ENCODE measurements at places on chromosomes 4 and X.

- no peak for DNase-seq
Measured at GRCh38 chr4:67051000-67051789, 494.1 kb downstream of the CENPC start.

DNA sequence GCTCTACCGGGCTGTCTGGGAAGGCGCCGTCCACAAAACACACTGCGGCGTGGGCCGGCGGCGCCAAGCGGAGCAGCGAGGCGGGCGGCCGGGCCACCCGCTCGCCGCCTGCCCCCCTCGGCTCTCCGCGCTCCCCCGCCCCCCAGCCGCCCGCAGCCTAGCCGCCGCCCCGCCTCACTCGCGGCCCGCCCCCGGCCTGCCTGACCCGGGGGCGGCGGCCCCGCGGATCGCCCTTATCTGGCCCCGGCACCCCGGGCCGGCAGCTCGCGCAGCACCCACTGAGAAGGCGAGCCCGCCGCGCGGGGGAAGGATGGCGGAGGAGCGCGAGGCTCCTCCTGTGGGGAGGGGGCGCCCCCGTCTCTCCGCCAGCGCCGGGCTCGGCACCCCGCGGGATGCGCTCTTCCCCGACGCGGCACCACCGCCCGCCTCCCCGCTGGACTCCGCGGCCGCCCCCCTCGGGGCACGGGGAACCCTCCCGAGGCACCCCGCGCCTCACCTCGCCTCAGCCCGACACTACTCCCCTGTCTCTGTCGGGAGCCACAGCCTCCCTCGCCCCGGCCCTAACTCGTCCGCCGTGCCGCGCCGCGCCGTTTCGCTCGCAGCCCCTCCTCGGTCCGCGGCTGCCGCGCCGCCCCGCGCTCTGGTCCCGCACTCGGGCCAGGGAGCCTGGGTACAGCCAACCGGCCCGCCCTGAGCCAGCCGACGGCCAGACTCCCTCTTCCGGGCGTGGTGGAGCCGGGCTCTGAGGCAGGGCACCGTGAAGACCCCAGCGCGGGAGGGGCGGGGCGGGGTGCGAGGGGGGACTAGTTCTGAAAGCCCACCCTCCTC lies 566 bp downstream of the ATP11C start:
- DNase-seq, result peak; percentile 54

DNA sequence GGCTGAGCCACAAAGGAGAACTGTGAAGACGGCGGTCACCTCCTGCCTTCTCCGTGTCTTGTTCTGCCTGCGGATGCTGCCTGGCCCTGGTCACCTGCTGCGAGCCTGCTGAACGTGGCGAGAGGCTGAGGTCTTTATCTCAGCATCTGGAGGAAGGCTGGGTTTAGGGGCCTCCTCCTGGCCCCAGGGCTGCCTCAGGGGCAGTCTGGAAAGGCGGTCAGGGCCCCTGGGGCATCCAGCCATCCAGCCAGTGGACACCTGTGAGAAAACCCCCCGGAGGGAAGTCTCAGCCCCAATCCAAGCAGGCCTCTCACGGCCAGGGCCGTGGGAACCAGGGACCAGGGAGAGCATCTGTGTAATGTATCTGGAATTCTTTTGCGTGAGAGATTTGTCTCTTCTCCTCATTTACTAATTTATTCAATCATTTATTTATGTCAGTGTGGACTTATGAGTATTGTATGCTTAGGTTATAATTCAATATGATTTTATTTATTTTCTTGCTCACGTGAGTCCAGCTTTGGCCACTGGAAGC lies 11.3 kb downstream of the PDE6B start:
- DNase-seq, result no peak

DNA sequence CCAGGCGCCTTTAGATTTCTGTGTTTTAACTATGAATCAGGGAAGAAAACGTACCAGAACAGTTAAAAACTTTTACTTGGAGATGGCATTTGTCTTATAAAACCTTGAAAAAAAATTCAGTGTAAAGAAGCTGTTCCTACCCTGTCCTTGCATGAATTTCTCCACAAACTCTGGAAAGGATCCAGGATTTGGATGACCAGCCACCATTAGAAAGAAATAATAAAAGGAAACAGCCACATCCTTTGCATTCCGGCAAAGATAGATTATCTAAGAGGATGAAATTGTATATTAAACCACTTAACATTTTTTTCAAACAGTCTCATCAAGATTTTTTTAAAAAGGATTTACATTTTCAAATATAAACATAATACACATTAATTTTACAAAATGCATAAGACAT lies 10.6 kb downstream of the SULT1E1 start:
- DNase-seq, result no peak

DNA sequence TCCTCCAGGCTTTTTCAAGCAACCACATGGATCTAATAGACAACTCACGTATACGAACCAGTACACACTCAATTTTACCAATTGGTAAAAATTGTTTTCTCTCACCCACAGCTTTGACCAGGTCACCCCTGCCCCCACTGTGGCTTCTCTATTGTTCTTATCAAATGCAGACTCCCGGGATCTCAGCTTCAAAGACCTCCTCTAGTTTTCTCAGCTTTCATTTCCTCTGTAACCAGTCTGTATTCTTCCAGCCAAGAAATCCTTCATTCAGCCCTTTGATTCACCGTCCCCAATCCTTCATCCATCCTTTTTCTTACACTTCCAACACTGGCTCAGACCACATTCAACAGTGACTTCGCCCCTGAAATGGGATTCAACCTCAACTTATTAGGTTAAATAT lies 120.7 kb downstream of the CORIN start:
- DNase-seq, result no peak

DNA sequence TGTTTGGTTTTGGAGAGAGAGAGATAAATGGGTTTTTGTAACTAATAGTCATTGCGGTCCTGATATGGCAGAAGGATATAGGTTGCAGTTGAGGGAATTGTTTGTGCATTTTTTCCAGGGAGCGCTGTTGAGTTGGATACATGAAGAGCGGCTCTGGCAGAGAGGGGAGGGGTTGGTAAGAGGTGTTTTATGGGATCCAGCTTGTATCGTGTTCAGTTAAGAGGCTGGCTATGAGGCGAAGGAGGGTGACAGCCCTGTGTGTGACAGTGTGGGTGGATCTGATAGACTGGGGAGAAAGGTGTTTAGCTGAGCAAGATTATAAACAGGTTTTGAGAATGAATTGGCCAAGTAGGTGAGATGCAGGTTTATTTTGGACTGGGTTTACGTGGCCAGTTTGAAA lies 1.5 kb downstream of the SPANXN4 start:
- no peak for DNase-seq

DNA sequence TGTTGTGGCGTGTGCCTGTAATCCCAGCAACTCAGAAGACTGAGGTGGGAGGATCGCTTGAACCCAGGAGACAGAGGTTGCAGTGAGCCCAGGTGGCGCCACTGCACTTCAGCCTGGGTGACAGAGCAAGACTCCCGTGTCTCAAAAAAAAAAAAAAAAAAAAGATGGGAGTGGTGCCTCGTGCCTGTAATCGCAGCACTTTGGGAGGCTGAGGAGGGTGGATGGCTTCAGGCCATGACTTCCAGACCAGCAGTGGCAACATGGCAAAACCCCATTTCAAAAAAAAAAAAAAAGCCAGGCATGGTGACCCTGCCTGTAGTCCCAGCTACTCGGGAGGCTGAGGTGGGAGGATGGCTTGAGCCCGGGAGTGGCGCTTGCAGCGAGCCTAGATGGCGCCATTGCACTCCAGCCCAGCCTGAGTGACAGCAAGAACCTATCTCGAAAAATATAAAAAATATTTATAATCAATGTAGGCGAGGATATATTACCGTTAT lies 27.0 kb downstream of the EIF2S3 start:
- DNase-seq, result peak; percentile 14

- DNase-seq, result peak; percentile 59
Measured at GRCh38 chrX:153726286-153727122, 1.8 kb downstream of the ABCD1 start.

DNA sequence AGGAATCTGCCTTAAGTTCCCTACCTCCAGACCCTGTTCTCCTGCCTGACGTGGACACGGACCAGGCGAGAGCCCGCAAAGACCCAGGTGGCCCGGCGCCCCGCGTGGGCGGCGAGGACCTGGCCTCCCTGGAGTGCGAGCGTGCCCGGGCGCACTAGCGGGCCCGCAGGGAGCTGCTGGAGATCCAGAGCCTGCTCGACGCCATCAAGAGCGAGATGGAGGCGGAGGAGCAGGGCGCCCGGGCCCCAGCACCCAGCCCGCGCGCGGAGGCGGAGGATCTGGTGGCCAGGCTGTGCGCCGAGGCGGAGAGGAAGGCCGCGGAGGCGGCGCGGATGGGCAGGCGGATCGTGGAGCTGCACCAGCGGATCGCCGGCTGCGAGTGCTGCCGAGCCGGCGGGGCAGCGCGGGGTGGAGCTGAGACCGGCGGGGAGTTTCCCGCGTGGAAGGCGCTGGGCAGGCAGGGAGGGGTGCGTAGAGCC lies 18.2 kb downstream of the MRFAP1 start:
- no peak for DNase-seq

DNA sequence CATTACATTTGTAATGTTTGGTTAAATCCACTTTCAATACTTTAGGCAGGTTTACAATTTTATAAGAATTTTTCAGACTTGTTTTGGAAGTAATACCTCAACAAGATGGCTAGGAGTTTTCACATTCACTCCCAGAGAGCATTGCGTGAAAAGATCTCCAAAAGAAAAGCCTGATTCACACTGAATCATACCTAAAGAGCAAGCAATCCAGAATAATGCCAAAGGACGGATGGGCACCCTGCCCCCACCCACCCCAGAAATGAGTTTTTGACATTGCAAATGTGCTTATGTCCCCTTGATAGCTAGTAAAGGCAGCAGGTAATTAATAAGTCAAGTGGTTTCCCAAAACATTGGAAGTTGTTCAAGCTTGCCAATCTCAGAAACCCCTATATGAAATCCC lies 557.7 kb upstream of the TENM3 start:
- DNase-seq, result no peak

GRCh38 chrX:14616836-14617235 lies 87.5 kb downstream of the GLRA2 start:
- DNase-seq, result no peak

DNA sequence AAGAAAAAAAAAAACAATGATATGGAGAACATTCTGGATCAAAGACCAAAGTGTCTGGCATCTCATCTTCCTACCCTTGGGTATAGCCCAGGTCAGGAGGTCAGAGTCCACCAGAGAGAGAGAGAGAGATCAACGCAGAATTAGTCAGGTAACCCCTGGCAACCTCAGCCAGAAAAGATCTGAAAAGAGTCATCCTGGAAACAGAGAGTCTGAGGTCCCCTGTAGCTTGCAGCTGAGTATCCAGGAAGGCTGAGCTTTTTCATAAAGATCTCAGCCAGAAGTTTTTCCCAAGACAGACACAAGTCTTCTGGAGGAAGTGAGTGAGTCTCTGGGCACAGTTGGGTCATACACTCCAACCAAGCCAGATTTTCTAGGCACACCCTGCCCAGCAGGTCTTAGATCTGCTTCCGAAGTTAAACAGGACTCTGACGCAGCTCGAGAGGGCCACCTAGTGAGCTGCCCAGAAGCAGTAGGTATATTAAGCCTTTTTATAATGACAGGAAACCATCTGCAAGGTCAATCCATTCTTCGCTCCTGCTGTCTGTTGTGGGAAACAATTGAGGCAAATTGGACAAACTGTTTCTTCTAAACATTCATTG lies 35.7 kb downstream of the ACE2 start:
- no peak for DNase-seq

DNA sequence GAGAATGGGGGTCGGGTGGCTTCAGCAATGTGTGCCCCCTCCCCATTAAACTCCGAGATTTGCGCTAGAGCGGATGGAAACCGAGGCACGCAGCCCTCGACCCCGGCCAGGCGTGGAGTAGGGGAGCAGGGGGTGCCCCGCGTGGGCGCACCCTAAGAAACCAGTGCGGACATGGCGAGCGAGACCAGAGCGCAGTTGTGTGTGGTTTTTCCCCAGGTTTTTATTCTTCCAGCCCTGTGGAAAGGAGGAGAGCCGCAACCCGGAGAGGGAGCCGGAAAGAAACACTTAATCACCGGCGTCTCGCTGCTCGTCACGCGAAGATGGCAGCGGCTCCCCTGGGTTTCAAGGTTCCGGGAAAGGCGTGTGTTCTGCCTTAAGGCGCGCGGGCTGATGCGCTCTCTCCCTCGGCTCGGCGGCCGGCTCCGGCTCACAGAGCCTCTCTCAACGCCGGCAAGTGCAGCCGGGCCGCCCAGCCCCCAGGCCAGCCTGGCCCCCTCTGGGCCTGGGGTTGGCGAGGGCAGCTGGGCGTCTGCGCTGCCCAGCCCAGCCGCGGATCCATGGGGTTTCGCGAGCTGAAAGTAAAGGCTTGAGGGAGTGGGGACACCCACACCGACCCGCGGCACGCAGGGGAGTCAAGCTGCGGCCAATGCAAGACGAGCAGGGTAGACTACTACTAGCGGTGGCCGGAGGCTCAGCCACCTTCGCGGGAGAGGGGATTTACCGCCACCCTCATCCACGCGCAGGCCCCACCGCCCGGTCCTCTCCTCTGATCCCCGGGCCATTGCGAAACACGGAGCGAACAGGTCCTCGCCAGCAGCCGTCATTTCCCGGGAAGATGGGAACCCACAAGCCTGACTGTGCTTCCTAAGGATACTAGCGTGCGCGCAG lies 74.0 kb upstream of the BCOR start:
- DNase-seq, result no peak

DNA sequence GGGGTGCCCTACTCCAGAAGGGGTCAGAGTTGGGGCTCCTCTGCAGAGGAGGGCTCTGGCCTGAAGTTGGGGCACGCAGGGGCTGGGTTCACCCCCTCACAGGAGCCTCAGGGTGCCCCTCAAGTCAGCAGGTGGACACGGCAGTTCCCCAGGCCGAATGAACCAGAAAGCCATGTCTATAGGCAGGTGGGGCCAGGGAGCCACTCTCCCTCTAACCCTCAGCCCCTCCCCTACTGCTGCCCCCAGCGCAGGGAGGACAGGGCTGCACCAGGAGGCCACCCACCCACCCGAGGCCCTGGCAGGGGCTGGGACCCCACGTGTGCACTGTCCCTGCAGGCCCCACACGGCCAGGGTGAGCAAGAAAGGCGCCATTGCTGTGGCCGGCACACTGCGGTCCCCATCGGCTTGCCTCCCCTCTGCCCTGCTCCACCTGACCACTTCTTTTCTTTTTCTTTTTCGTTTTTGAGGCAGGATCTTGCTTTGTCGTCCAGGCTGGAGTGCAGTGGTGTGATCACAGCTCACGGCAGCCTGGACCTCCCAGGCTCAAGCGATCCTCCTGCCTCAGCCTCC lies 83.8 kb downstream of the FAM53A start:
- no peak for DNase-seq

DNA sequence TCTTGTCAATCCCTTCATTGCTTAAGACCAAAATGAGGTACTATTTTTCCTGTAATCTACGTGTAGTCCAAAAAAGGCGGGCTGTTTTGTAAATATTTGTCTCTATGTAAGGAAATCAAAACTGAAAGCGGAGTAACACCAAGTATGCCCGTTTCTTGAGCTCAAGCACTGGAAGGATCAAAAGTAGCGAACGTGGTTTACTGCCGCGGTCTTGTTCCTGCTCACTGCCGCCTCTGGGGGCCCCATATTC lies 71.5 kb downstream of the AFF1 start:
- DNase-seq, result no peak

GRCh38 chr4:71583971-71584370 lies 199.9 kb downstream of the GC start:
- no peak for DNase-seq

DNA sequence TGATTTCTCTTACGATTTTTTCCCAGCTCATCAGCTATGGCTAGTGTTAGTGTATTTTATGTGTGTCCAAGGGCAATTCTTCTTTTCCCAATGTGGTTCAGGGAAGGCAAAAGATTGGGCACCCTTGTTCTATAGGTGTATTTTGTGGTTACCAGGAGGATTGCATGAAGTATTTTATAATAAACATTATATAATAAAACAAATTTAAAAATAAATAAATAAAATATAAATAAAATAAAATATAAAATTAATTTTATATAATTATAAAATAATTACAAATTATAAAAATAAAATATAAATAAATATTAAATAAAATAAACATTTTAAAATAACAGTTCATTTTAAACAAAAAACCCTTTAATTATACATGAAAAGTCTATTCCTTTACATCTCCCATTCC lies 35.6 kb upstream of the UGT2B10 start:
- DNase-seq, result no peak

Data from activated B cell treated with CpG ODN at 0.5 μM for 24 hours (primary cell).